IMR-90 (cell line): ENCODE measurements at places on chromosomes 6 and 20. TPM values are rescaled to one million over a fixed set of nuclear protein-coding genes. Genes with fewer than 3 reads are reported as not detected.
A peak's percentile ranks its signal among the peaks of the same experiment; 100 is the strongest.

GRCh38 chr6:125375821-125376220 is 74.1 kb upstream of the HDDC2 start:
- peaks cover 3% of the 10 kb centered on the region; the same call in 1 of the 2 replicates for H3K4me1 ChIP-seq
- H3K27ac ChIP-seq: no peak overlapping the region
- H3K27me3 ChIP-seq: peaks cover 7% of the 10 kb centered on the region
- no peaks in the 10 kb centered on the region for H3K36me3 ChIP-seq

DNA sequence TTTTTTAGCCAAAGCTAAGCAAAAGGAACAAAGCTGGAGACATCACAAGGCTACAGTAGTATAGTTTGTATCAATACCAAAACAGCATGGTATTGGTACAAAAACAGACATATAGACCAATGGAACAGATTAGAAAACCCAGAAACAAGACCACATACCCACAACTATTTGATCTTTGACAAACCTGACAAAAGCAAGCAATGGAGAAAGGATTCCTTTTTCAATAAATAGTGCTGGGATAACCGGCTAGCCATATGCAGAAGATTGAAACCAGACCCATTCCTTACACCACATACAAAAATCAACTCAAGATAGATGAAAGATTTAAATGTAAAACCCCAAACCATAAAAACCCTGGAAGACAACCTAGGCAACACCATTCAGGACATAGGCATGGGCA is 5.0 kb downstream of the RFPL4B start:
- H3K4me1 ChIP-seq: 0 out of 2 replicates have a peak, but pooled peaks cover 1% of the 10 kb centered on the region
- no peaks in the 10 kb centered on the region for H3K36me3 ChIP-seq
- no peaks in the 10 kb centered on the region for H3K27me3 ChIP-seq
- no peak overlapping the region for H3K4me3 ChIP-seq

GRCh38 chr6:744666-745353 is 51.9 kb upstream of the EXOC2 start:
- no peak overlapping the region for H3K4me3 ChIP-seq
- H3K4me1 ChIP-seq: no peaks in the 10 kb centered on the region
- H3K27me3 ChIP-seq: peaks cover 6% of the 10 kb centered on the region; the same call in 1 of the 2 replicates
- H3K36me3 ChIP-seq: no peaks in the 10 kb centered on the region
- H3K27ac ChIP-seq: no peak overlapping the region

DNA sequence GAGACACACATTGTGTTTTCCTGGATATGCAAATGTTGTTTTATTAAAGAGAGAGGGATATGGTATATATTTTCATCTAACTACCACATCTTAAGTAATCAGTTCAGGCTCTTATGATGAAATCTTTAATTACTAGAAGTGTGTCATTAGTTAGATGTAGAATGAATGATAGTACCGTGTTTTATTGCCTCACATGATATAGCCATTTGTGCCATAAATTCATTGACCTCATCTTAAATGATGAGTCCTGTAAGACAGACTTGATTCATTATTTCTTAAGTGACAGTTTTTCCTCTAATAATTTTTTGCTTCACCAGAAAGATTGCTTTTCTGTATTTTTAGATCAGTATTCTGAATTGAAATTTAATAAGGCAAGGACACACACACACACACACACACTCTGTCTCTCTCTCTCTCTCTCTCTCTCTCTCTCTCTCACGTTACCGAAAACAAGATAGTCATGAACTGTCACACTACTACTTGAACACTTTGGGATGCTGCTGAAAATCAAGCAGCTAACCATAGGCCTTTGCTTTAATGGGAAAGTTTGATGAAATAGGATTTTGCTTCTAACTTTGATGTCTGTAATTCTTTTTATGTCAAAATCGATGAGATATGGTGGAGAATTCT is 140.5 kb downstream of the SOBP start:
- peaks cover 2% of the 10 kb centered on the region; the same call in 1 of the 2 replicates for H3K4me1 ChIP-seq
- no peaks in the 10 kb centered on the region for H3K27me3 ChIP-seq

GRCh38 chr20:10004900-10005299 is 29.9 kb upstream of the ANKEF1 start:
- no peaks in the 10 kb centered on the region for H3K36me3 ChIP-seq
- no peak overlapping the region for H3K27ac ChIP-seq
- H3K4me3 ChIP-seq: no peak overlapping the region
- peaks cover 3% of the 10 kb centered on the region; the same call in 1 of the 2 replicates for H3K27me3 ChIP-seq

DNA sequence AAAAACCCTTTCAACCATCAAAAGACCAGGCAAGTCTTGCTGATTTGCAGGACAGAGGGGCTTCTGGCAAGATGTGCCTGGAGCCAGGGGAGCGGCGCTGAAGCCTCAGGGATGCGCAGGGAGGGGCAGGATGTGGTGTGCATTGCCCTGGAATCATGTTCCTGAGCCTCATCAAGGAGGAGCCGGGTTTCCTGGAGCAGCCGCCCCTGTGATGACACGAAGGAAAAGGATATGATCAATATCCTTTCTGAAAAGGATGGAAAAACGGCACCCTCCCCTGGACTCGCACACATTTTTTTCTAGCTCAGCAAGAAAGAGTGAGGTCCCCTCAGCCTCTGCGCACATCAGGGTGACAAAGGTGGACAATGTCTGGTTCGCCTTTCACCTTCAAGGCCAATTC is 173.1 kb upstream of the SSTR4 start:
- H3K4me1 ChIP-seq: no peaks in the 10 kb centered on the region
- no peak for DNase-seq
- H3K27me3 ChIP-seq: peaks cover 4% of the 10 kb centered on the region; the same call in 1 of the 2 replicates
- H3K27ac ChIP-seq: no peak overlapping the region
- no peaks in the 10 kb centered on the region for H3K36me3 ChIP-seq

DNA sequence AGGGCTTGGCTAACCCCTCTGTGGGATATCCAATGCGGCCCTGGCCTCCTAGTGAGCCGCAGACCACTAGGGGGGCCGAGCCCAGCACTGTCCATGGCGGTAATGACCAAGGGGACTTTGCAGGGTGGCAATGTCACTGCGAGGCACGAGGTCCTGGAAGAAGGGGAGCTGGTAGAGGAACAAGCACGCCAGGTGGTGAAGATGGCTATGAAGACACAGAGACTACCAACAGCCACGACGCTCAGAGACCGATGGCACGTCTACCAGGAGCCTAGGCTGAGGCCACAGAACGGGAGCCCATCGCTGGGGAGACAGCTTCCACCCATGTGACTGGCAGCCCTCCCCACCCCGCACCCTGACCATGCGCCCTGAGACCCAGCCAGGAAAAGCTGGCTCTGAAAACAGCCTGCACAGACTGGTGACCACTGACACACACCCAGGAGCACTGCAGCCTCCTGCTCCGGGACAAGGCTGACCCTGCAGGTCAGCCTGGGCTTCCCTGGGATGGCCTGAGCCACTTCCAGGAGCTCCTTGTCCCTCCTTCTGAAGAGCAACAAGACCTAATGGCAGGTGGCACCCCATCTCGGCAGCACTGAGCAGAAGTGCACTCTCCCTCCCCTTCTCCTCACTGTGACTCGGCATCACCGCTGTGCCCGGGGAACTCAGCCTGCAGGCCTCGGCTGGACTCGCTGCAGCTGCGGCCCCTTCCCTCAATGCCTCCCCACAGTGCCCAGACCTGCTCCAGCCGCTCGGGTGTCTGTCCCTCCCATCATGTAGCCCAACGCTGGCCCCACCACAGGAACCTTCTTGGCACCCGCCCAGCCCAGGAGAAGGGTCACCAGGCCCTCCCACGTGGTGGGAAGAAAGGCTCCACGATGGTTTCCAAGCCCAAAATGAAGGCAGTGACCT is 56.9 kb downstream of the GNAS-AS1 start:
- no peak overlapping the region for H3K27ac ChIP-seq
- H3K36me3 ChIP-seq: no peaks in the 10 kb centered on the region
- no peaks in the 10 kb centered on the region for H3K4me1 ChIP-seq
- H3K4me3 ChIP-seq: no peak overlapping the region

- 0 out of 2 replicates have a peak, but pooled peaks cover 1% of the 10 kb centered on the region for H3K27me3 ChIP-seq
- no peaks in the 10 kb centered on the region for H3K36me3 ChIP-seq
These were observed 323.3 kb upstream of the RSPO3 start for GRCh38 chr6:126795161-126795560.

GRCh38 chr6:108650325-108650724 is 89.6 kb downstream of the FOXO3 start:
- peaks cover 3% of the 10 kb centered on the region; the same call in 1 of the 2 replicates for H3K36me3 ChIP-seq
- peaks cover 34% of the 10 kb centered on the region for H3K4me1 ChIP-seq
- DNase-seq: no peak
- peak overlapping the region; percentile 53; the same call in 1 of the 2 replicates for H3K27ac ChIP-seq
- H3K4me3 ChIP-seq: no peak overlapping the region
- H3K27me3 ChIP-seq: no peaks in the 10 kb centered on the region

GRCh38 chr6:21538186-21538798 is 55.3 kb upstream of the SOX4 start:
- no peak overlapping the region for H3K4me3 ChIP-seq
- no peaks in the 10 kb centered on the region for H3K36me3 ChIP-seq
- no peak overlapping the region for H3K27ac ChIP-seq
- no peaks in the 10 kb centered on the region for H3K4me1 ChIP-seq

- H3K36me3 ChIP-seq: no peaks in the 10 kb centered on the region
- H3K4me1 ChIP-seq: peaks cover 30% of the 10 kb centered on the region
- no peaks in the 10 kb centered on the region for H3K27me3 ChIP-seq
- no peak overlapping the region for H3K4me3 ChIP-seq
These were observed 8.6 kb upstream of the IP6K3 start for GRCh38 chr6:33755070-33755869.

- peaks cover 36% of the 10 kb centered on the region for H3K4me1 ChIP-seq
- H3K27ac ChIP-seq: peak overlapping the region; percentile 92
- peaks cover 40% of the 10 kb centered on the region for H3K36me3 ChIP-seq
- peak overlapping the region; percentile 94 for H3K4me3 ChIP-seq
These were observed 2.1 kb downstream of the VEGFA start for GRCh38 chr6:43771858-43772680.

- peaks cover 15% of the 10 kb centered on the region for H3K4me1 ChIP-seq
- no peak overlapping the region for H3K4me3 ChIP-seq
- H3K27ac ChIP-seq: no peak overlapping the region
- no peaks in the 10 kb centered on the region for H3K27me3 ChIP-seq
- peak; percentile 74 for DNase-seq
- H3K36me3 ChIP-seq: no peaks in the 10 kb centered on the region
These were observed 180.5 kb downstream of the PDE7B start for GRCh38 chr6:136031982-136032381.

- DNase-seq: no peak
- no peaks in the 10 kb centered on the region for H3K27me3 ChIP-seq
- no peak overlapping the region for H3K27ac ChIP-seq
- H3K4me1 ChIP-seq: peaks cover 2% of the 10 kb centered on the region; the same call in 1 of the 2 replicates
- no peaks in the 10 kb centered on the region for H3K36me3 ChIP-seq
These were observed 147.4 kb downstream of the FOXC1 start for GRCh38 chr6:1757131-1757530.

DNA sequence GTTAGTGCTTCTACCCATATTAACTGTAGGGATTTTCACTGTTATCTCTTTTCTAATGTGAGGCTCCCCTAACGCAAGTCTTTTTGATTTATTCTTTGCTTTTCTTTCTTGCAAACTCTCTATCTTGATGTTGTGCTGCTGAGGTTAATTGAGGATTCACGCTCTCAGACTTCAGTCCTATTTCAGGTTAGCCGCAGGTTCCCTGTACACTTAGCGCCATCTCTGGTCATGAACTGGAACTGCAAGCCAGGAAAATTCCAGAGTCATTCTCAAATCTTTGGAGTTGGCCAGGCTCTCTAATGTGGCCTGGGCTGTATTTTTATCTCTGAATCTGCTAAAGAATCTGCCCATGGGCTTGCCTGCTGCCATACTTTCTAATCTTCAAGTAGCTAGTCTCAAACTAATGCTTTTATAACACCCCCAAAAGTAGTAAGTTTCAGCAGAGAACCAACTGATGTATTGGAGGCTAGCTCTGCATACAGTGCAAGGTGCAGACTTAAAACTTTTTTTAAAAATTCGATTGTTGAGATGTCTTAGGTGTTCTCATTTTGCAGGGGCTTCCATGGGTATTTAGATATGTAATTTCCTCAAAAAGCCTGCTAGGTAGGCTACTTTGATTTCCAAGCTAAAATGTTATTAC is 91.1 kb upstream of the OPRM1 start:
- H3K27ac ChIP-seq: no peak overlapping the region
- DNase-seq: no peak
- no peaks in the 10 kb centered on the region for H3K27me3 ChIP-seq
- no peaks in the 10 kb centered on the region for H3K4me1 ChIP-seq
- H3K36me3 ChIP-seq: no peaks in the 10 kb centered on the region

DNA sequence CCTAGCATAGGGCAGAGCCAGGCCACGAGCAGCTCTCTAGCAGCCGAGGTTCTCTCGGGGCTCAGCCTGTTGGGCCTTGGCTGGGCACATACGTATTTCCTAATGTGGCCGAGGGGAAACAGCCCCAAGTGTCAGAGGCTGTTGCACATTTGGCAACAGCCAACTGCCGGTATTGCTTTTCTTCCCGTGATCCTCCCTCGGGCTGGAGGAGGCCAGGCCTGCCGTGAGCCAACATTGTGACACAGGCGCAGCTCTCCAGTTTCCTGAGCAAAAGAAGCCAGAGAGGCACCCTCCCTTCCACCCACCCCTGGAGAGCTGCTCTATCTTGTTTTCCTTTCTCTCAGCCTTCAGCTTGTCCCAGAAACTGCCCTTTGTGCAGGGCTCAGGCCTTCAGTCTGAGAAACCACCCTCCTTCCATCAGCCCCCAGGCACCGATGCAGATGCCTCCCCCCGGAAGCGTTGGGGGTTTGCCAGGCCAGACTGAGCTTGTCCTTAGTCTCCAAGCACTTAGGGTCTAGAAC is 5.1 kb upstream of the BPI start:
- peaks cover 5% of the 10 kb centered on the region for H3K4me1 ChIP-seq
- peak overlapping the region; percentile 65 for H3K27ac ChIP-seq
- DNase-seq: peak; percentile 48

DNA sequence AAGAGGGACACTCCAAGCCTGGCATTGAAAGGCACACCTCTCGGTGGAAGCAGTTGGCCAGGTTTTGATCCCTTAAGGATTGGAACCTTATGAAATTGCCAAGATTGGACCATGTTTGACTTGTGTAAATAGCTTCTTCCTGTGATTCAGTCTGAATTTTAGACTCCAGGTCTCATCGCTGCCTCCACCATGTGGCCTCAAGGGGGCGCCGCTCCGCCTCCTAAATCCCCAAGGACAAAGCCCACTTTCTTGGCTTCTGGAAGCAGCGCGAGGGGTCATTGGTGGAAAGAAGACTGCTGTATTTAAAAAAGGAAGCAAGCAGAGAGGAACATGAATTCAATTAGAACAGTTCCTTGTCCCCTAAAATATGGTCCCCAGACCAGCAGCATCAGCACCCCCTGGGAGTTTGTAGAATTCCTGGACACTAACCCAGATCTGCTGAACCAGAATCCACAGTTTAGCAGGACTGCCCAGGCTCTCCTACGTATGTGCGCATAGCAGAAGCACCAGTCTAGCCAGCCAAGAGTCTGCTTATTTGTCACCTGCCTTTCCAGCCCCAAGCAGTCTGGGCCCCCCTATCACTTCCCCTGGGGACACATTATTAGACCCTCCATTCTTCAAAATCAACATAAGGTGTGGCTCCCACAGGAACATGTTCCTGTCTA is 108.5 kb downstream of the LY86 start:
- peaks cover 5% of the 10 kb centered on the region; the same call in 1 of the 2 replicates for H3K4me1 ChIP-seq
- H3K27me3 ChIP-seq: no peaks in the 10 kb centered on the region
- peak; percentile 65 for DNase-seq
- H3K4me3 ChIP-seq: no peak overlapping the region

HLA-F gene
- total RNA-seq: not detected in 2 replicates

ZNF184 gene
- total RNA-seq: 8.1 and 10.6 TPM in 2 replicates

ITPA gene
- 28.6 and 32.4 TPM in 2 replicates for total RNA-seq

HCK gene
- not detected in 2 replicates for total RNA-seq

LY6G5C gene
- total RNA-seq: 0.18 TPM in 1 of 2 replicates, not detected in the other

TRIM10 gene
- not detected in 2 replicates for total RNA-seq

SMLR1 gene
- total RNA-seq: not detected in 2 replicates
